ENCODE measurements at places on chromosomes 5 and 9.

DNA sequence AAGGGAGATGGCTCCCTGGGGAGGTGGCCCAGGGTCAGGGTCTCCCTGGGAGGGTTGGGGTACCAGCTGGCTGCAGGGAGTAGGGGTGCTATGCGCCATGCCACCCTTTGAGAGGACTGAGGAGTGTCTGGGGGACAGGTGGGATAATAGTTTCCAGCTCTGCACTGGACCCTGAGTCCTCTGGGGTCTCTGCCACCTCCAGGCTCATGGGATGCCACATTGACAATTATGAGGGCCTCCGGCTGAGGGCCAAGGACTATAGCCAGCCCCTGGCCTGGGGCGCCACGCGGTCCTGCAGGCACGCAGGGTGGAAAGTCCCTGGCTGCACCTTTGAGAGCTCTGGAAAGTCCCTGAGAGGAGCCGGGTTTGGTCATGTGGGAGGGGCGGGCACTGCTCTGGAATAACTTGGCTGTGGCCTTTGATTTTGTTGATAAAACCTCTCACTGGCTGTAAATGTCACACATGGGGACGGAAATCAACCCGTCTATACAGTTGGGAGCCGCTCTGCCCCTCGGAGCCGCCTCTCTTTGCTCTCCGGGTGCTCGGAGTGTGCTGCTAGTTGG is 16.0 kb downstream of the TRAF2 start:
- no peak for DNase-seq

DNA sequence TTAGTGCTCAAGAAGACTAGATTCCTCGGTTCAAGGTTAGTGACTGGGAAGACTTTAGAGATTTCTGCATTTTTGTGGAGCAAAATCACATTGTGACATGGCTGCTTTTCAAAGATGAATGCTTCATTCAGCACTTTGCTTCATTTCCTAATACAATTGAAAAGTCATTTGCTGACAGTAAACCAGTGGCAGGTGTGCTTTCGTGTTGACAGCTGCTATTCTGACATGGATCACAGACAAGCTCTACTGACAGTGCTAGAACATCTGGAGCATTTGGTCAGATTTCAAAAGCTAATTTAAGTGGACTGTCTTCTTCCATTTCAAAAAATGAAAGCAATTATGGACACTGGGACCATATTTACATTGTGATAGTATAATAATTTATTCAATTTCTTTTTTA is 1060.1 kb downstream of the PTPRD start:
- DNase-seq, result no peak

- DNase-seq, result no peak
These were observed 136.5 kb downstream of the KIF4B start for GRCh38 chr5:155150012-155150411.

DNA sequence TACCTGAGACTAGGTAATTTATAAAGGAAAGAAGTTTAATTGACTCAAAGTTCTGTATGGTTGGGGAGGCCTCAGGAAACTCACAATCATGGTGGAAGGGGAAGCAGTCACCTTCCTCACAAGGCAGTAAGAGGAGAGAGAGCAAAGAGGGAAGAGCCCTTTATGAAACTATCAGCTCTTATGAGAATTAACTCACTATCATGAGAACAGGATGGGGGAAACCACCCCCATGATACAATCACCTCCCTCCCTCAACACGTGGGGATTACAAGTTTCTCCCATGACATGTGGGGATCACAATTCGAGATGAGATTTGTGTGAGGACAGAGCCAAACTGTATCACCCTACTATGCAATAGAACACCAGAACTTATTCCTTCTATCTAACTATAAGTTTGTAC is 27.9 kb downstream of the CD274 start:
- DNase-seq, result no peak

- no peak for DNase-seq
These were observed 54.3 kb downstream of the TMC1 start for GRCh38 chr9:72575666-72576065.

- no peak for DNase-seq
These were observed 48.6 kb downstream of the NR2F1-AS1 start for GRCh38 chr5:93532370-93532769.

DNA sequence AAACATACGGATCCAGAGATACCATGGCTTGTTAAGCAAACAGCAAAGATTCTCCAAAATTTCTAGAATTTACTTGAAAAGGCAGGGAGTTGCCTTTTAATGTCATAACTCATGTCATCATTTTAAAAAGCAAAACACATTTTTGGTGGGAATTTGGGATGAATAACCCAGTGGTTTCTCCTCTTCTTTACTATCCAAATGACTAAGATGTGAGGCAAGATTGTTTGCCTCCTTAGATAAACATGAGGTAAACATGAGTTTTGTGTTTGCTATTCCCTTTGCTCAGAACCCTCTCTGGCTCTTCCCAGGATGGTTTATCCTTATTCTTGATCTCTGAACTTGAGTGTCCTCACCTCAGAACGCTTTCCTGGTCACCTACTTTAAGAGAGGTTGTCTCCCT is 267.0 kb downstream of the EBF1 start:
- DNase-seq, result no peak

DNA sequence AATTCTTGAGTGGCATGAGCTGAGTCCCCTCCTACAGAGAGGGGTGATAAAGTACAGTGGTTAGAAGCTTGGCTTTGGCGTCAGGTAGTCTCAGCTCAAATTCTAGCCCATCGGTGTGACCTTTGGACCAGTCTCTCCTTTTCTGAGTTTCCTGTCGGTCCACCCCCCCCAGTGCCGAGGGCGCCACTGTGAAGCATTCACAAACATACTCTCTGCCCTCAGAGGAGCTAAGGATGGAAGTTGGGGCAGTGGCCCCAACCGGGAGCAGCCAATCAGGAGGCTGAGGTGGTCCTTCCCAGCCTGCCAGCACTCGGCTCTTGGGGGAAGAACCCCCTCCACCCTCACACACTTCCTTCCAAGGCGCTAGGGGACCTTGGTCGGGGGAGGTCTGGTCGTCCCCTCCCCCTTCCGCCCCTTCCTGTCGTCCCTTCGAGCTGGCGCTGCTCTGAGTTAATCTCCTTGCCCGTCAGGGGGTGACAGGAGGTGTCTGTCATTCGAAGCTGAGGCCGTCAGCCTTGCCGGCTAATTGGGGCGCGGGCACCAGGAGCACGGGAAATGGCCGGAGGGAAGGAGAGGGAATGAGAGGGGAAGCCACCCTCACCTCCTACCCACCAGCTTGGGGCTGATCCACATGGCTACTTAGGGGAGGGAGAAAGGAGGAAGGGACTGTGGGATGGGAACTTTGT is 53.0 kb downstream of the CXXC5 start:
- no peak for DNase-seq

DNA sequence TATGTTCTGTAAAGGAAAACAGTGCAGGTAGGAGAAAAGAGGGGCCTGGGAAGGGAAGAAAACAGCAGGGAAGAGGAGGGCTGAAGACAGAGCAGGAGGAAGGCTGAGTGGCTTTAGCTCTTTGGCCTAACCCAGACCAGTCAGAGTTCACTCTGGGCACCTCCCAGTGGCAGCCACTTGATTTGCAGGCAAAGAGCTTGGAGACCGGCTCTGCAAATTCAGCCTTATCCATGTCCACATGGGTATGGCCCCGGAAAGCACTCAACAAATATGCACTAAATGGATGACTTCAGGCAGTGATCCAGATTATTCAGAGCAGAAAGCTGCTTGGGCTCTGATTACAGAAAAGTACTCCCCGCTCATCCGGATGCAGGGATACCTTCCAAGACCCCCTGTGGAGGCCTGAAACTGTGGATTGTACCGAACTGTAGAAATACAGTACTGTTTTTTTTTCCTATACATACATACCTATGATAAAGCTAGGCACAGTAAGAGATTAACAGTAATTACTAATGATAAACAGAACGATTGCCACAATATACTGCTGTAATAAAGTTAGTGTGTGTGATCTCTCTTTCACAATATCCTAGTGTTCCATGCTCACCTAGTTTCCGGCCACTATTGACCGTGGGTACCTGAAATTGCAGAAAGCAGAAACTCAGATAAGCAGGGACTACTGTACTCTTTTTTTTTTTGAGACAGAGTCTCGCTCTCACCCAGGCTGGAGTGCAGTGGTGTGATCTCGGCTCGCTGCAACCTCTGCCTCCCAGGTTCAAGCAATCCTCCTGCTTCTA is 4.6 kb upstream of the RNU6ATAC start:
- no peak for DNase-seq

- no peak for DNase-seq
These were observed 41.4 kb upstream of the IFNK start for GRCh38 chr9:27482709-27483108.

DNA sequence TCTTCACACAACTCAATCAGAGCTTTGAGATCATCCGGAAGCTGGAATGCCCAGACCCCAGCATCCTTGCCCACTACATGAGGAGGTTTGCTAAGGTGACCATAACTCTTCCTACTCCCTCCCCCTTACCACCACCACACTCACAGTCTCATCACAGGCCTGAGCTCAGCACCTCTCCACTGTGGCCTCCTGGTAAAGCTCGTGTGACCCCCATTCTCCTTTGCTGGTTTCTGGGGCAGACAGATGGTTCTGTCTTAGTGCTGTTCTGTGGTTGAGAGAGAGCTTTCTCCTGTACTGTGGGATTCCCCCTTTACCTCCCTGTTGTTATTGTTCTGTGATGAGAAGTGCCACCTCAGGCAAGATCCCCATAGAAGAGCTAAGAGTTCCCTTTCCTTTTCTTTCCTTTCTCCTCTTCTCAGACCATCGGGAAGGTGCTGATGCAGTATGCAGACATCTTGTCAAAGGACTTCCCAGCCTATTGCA is 92.7 kb upstream of the RUSC2 start:
- DNase-seq, result no peak

DNA sequence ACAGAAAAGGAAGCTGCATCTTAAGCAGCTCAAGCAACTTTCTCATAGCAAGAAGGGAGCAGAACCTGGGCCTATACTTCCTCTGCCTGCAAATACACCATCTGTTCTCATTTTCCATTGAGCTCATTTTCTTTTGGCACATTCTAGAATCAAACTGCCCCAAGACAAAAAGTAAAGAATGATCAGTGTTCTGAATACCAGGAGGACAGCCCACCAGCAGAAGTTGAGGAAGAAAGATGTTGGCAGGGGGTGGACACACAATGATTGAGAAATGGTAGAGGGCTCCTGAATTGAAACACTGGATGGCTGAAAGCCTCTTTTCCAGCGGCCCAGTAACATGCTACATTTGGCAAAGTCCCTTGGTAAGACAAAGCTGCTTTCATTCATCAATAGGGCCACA is 171.8 kb downstream of the MED10 start:
- no peak for DNase-seq

GRCh38 chr5:180690562-180690961 is 41.2 kb upstream of the FLT4 start:
- DNase-seq, result no peak

DNA sequence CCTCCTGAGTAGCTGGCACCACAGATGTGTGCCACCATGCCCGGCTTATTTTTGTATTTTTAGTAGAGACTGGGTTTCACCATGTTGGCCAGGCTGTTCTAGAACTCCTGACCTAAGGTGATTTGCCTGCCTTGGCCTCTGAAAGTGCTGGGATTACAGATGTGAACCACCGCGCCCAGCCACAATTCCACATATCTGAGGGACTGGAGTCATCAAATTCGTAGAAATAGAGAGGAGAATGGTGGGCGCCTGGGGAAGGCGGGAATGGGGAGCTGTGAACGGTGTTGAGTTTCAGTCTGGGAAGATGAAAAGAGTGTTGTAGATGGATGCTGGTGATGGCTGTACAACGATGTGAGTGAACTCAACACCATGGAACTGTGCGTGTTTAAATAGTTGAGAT is 1.9 kb upstream of the ABO start:
- DNase-seq, result no peak

- DNase-seq, result no peak
These were observed 611.1 kb downstream of the ACTL7B start for GRCh38 chr9:108244686-108245085.

GRCh38 chr9:28951945-28952344 is 1378.7 kb upstream of the C9orf72 start:
- DNase-seq, result no peak

GRCh38 chr9:23587903-23588302 is 238.1 kb downstream of the ELAVL2 start:
- no peak for DNase-seq

DNA sequence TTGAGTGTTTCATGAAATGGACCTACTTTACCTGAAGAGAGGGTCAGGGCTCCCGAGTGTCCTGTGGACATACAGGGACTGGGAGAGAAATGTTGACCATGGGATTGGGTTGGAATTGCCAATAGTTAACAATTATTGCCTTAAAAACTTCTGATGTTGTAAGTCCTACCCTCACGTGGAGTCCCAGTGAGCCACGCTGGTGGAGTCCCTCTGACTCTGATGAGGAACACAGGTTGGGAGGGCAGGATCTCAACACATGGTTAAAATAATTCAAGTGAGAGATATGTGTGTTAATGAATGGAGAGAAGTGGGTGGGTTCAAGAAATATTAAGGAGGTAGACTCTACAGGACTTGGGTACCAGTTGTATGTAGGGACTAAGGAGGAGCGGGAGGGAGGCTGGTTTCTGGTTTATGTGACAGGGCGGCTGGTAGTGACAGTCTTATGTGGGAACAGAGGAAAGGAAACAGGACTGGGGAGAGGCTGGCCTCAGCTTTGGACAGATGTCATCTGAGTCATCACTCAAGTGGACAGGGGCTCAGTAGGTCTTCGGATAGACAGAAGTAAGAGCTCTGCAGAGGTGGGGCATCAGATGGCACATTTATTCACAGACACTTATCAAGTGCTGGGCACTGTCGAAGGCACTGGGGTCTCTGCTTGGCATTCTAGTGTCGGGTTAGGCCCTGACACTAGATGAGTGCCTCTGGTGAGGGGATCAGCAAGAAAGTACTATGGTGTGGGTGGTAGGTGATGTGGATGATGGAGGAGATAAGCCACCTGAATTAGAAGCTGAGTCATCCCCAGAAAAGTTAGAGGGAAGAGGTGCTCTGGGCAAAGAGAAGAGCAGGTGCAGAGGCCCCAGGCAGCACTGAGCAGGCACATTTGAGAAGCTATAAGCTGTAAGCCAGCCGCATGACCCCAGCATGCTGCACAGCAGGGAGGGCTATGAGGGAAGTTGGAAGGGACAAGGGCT is 27.2 kb downstream of the MAML1 start:
- DNase-seq, result no peak

DNA sequence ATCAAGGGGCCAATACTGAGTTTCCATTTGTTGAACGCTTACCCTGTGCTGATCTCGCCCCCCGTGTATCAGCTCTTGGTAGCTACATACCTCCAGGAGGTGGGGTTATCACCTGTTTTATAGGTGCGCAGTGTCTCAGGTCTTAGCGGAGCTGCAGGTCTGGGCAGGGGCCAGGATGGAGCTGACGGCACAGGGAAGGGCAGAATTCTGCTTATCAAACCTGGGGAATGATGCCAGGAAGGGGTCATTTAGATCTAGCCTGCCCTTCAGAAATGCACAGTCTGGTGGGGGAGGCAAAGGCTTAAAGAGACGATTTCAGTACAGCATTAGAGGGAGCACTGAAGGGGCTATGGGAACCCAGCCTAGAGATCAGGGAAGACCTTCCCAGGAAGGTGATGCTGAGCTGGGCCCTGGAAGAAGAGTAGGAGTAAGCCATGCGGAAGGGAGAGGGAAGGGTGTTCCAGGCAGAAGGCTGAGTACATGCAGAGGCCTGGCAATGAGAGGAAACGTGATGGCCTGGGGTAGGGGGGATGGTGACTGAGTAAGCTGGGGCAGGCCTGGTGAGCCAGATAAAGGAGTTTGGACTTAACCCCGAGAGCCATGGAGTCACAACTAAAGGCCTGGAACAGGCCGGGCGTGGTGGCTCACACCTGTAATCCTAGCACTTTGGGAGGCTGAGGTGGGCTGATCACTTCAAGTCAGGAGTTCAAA is 31.5 kb downstream of the OLFML2A start:
- DNase-seq, result no peak
